ENCODE measurements at places on chromosomes 2 and 18.

DNA sequence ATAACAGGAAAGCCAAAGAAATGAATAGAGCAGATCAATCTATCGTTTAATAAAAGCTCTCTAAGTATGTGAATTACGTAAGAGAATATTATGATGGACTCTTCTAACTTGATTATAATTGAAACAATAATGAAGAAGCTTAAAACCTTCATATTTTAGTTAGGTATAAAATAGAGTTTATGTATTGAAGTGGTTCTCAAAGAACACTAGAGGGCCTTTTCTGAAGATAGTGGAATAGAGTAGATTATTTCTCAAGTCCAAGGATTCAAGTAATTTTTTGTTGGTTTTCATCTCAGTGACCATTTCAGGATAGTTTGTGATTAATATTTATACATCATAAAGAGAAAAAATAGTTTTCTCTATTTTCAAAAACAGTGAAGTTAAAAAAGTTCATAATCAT is 97.7 kb downstream of the NBEAL1 start:
- DNase-seq: no peak

GRCh38 chr18:48802543-48803290 is 148.0 kb downstream of the SMAD7 start:
- DNase-seq: no peak

- no peak for DNase-seq
Measured at GRCh38 chr2:114614592-114614991, 172.2 kb downstream of the DPP10 start.

DNA sequence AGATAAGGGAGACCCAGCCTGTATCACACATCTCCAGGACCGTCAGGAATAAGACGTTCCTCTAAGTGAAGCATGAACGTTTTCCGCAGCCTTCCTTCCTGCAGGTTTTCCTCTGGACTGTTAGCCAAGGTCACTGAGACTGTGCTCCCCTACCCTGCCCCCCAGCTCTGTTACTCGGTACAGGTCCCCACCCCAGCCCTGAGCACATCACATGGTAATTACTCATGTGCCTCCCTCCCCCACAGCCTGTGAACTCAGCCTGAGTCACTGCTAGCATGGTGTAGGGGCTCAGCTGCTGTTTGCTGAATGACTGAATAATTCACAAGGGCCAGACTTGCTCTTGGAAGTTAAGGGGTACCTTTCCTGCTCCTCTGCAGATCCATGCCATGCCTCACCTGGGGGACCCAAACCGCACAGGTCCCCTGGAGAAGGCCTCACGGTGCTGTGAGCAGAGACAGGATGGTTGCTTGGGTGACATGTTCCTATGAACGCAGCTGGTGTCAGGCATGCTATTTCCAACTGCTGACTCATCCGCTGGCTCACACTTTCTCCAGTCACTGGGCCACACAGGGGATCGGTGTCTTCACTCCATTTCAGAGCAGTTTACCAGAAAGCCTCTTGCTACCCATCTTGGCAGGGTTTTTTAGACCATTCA is 88.2 kb downstream of the PLB1 start:
- no peak for DNase-seq

DNA sequence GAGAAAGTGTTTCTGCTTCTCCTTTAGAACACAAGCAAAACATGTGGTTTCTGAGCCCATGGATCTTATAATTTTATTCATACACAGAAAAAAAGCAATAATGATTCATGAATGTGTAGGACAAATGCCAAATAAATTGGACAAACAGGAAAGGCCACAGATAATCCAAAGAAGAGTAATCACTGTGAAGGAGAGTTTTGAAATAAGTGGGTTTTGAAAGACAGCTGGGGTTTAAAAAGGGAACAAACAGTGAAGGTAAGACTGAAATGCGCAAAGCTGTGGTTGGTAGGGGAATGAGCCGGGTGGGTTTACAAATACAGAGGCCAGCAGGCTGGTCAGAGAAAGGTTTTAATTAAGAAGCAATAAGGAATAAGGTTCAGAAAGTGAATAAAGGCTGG is 50.0 kb upstream of the MBOAT2 start:
- no peak for DNase-seq

DNA sequence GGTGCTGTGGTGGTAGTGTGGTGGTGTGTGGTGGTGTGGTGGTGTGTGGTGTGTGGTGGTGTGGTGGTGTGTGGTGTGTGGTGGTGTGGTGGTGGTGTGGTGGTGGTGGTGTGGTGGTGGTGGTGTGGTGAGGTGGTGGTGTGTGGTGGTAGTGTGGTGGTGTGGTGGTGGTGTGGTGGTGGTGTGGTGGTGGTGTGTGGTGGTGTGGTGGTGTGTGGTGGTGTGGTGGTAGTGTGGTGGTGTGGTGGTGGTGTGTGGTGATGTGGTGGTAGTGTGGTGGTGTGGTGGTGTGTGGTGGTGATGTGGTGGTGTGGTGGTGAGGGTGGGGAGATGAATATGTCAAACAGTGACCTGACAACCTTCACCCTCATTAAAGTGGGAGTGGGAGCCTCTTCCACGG is 55.6 kb upstream of the DLGAP1 start:
- DNase-seq: no peak

DNA sequence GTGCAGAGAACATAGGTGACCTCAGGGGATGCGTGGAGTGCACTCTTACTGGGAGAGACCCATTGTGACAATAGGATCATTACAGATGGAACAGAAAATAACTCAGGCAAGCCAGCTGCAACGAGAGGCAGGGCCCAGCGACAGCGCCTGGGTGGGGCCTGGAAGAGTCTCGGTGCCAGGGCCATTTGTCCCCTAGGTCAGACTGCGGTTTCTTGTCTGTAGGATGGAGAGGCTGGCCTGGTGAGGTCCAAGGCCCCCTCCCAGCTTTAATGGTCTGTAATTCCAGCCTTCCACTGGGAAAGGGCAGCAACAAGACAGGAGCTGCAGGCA is 208.6 kb upstream of the APCDD1 start:
- DNase-seq: no peak

DNA sequence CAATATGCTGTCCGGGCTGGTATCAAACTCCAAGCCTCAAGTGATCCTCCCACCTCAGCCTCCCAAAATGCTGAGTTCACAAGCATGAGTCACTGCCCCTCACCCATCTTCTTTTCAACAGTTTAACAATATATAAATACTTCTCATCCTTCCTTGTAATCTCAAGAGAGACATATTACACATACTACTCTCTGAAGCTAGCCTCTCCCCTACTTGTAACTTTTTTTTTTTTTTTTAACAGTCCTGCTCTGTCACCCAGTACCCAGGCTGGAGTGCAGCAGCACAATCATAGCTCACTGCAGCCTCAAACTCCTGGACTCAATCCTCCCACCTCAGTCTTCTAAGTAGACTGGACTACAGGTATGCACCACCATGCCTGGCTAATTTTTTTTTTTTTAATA is 5.7 kb downstream of the GFPT1 start:
- no peak for DNase-seq

DNA sequence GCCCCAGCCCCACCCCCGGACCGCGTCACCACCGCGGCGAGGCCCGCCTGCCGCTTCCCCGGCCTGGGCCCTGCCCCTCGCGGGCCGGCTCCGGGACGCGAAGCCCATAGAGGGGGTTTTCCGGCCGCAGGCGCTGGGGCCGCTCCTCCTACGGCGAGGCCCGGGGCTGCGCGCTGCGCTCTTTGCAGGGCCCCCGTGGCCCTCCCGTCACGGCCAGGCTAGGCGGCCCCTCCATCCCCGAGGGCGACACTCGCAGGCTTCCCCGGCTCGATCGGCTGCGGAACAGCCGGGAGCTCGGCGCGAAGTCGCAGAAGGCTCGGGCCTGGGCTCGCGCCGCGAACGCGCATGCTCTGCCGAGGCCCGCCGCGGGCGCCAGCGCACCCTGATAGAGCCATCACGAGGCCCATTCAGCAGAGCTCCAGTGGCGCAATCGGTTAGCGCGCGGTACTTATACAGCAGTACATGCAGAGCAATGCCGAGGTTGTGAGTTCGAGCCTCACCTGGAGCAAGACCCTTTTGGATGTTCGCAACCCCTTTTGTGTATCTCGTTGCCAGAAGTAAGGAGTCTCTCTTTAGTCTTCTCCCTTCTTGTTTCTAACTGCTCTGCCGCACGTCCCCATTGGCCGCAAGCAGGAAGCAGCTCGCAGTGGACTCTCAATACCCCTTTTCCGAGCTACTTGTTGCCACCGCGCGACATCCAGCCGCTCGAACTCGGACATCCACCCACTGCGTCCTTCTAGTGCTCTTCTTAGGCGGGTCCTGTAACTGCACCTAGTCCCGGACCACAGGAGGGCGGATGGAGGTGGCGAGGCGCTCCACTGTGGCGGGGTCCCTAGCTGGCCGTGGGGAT is 18.0 kb upstream of the HAAO start:
- peak; percentile 99 for DNase-seq

- DNase-seq: no peak
Measured at GRCh38 chr2:55898386-55899040, 25.1 kb downstream of the EFEMP1 start.

GRCh38 chr18:63329431-63330145 is 10.0 kb upstream of the BCL2 start:
- no peak for DNase-seq

- DNase-seq: no peak
Measured at GRCh38 chr2:66698576-66699239, 263.8 kb downstream of the MEIS1 start.

- no peak for DNase-seq
Measured at GRCh38 chr18:79071503-79072210, 2.5 kb downstream of the ATP9B start.

DNA sequence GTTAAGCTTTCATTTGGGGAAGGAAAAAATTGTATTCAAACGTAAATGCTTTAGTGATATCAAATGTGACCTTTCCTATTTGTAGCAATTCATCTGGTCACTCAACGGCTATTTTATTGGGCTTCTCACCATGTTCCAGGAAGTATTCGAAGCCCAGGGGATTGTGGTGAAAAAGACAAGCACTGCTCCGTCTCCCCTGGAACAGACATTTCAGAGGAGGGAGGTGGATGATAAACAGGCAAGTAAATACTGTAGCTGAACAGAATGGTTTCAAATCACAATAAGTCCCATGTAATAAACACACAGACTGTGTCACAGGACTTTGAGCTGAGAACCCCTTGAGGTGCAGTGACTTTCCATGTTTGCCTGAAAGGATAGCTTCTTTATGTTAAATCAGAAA is 464.7 kb upstream of the HNRNPA3 start:
- DNase-seq: no peak

- DNase-seq: no peak
Measured at GRCh38 chr18:53219853-53220252, 879.9 kb downstream of the DCC start.

DNA sequence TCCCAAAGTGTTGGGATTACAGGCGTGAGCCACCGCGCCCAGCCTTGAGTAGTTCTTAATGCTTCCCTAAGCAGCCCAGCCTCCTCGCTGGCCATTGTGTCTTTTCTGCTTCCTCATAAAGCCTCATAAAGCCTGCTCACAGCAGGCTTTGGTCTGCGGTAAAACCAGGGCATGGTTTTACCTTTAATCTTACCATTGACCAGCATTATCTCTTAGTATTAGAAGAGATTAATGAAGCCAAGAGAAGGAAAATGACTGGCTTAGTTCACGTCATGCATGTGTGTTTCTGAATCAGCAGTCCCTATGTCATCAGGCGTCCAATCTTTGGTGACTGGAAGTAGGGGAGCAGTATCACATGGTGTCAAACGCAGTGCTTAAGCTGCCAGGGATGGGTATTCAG is 14.9 kb upstream of the CDCA7 start:
- DNase-seq: no peak

DNA sequence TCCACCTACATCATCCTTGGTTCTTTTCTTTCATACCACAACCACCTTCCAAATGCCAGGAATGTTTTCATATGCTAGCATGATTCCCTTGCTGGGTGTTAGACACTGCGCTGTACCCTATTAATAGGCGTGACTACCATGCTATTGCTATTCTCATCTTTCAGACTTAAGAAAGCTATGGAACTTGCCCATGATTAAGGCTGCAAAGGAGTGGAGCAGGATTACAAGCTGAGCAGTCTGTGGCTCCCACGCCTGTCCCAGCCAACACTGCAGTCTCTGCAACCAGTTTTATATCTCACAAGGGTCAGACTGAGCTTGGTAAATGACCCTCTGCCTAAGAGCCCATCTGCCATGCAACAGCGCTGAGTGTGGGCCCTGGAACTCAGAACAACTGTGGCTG is 285.7 kb upstream of the POU3F3 start:
- no peak for DNase-seq

- no peak for DNase-seq
Measured at GRCh38 chr2:72934683-72935610, 17.6 kb downstream of the EMX1 start.

DNA sequence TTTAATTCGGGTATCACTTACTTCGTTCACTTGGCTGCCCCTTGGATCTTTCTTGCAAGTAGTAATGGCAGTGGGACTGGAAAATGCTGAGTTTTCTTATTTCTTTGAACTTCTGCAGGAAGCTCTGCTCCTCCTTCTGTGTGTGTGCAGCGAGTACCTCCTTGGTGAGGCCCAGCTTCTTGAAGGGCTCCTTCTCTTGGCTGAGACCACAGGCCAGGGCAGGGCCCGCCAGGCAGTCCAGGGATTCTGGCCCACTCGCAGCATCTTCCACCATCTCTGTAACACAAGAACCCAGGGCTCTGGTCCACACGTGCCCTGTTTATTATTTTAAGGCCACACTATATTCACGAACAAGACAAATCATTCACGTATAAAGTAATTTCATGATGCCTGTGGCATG is 15.8 kb upstream of the HES6 start:
- no peak for DNase-seq

DNA sequence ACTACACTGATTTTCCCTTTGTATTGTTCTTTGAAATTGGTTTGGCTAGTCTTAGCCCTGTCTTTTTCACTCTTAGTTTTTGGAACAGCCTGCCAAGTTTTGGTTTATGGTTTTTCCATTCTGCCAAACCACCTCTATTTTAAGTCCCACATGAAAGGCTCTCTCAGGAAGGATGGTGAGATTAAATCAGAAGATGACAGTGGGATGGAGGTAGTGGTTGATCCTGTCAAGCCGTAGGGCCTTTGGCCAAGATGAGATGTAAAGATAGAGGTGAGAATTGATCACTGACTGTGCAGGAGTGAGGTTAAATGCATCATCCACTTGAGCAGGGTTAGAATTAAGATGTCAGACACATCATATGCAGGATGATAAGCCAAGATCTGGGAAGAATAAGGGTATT is 948.5 kb downstream of the SLC4A3 start:
- no peak for DNase-seq

DNA sequence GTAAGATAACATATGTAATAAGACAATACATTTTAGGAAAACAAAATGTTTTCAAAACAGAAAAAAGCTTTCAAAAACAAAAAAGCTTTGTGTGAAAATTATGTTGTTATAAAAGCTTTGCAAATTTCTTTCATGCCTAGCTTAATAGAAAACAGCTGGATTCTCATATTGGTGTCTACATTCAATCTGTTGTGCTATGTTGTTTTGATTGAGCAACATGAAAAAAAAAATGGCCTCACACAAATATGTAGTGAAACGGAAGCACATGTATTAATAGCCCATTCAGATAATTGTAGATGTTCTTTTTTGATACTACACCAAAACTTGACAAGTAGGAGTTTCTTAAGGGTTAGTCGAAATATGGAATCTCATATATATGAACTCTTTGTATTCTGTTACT is 197.5 kb downstream of the ZEB2 start:
- no peak for DNase-seq
